ENCODE measurements at places on chromosomes 6 and 20.
A peak's percentile ranks its signal among the peaks of the same experiment; 100 is the strongest.

DNA sequence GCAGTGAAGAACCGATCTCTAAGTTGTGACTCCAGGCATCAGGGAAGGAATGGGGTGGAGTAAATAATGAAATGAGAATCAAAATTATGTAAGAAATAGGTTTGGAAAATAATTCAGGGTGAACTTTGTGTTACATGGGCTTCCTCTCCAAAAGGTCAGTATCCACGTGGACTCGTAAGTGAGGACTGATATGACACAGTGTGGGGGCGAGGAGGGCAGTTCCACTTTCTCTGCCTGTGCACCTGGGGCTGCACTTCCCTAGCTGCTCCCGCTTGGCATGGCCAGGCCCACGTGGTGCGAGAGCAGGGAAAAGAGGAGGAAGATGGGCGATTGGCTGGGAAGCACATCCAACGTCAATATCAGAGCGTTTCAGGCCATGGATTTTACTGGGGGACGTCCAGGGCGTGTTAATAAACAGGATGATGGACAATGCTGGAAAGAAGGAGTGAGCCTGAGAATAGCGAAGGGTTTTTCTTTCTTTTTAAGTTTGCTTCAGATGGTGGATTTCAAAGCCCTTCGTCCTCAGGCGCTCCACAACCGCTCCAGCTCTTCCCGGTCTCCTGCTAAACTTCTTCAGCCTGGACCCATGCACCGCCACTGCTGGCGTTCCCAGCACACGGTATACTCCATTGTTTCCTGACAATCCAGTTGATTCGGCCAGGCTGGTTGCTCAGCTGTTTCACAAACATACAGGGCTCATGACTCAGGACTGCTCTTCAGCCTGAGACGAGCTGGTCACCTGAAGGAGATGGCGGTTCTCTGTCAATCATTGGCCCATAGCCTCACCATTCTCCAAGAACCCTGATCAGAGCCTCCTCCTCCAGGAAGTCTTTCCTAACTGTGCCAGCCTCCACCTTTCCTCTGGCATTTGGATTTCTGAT, 11.8 kb downstream of the CCR6 start:
- DNase-seq: no peak

DNA sequence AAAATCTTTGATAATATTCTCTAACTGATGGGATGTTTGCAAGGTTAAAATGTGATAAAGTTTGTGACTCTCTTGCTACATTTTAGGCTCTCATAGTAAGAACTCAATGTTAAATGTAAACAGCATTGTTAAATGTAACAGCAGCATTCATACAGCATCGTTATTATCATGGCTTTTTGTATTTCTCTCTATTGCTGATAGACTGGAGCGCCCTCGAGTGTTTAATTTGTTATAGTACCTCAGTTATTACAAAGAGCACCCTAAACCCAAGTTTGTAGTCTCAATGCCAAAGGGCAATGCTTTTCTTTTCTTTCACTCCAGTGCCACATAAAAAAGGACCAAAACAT, 14.9 kb upstream of the TTPAL start:
- peak; percentile 38 for DNase-seq

DNA sequence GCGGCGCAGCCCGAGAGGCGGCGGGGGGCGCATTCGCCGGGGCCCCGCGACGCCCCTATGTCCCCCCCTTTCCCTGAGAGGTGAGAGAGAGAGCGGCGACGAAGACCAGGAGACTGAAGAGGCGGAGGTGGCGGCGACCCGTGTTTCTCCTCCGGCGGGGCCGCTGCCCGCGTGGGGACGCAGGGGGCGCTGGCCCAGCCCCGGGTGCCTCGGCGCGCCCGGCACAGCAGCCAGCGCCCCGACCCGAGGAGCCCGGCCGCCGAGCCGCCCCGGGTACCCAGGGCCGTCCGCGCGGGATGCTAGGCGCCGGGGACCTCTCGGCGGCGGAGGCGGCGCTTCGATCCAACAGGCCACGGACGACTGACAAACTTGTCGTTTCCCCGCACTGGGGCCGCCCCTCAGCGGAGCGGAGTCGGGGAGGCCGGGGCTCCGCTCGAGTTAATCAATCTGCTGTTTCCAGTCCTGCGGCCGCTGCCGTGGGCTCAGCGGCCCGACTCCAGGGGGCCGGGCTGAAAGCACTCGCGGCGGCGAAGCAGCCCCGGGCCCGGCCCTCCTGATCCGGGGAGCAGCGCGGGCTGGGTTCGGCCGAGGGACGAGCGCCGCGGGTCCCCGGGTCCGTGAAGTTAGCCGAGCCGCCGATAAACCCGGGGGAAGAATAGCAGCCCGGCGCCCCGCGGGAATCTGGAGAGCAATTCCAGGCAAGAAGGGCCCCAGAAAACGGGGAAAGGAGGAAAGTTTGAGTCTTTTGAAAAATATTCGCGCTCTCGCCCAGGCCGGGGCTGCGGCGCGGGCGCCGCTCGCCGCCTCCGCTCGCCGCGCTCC, 631 bp downstream of the MDGA1 start:
- no peak for DNase-seq

DNA sequence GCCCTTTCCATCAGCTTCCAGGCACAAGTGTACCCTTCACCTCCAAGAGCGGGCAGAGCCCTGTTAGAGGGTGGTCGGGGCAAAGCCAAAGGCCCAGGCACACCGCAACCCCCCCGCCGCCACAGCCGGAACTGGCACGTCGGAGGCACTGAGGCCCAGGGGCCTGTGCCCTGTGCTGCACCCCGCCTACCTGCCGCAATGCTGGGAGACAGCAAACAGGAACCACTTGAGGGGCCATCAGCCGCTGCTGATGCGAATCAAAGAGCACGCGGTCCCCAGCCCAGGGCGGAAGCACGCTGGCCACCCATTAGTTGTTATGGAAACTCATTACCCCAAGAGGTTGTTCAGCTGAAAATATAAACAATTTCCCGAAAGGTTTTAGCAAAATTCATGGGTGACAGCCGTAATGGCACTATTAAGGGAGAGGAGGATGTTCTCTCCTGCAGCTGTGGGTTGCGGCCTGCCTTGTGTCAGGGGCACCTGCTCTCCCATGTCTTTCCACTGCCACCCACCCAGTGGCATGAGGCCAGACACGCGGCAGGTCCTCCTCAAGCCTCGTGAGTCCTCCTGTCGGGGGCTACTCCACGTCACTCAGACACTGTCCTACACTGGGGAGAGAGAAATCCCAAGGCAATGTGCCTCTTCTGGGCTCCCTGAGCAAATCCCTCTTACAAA, 65.3 kb downstream of the EDN3 start:
- no peak for DNase-seq

- no peak for DNase-seq
These were observed 380.6 kb downstream of the HDGFL1 start for GRCh38 chr6:22949967-22950366.

DNA sequence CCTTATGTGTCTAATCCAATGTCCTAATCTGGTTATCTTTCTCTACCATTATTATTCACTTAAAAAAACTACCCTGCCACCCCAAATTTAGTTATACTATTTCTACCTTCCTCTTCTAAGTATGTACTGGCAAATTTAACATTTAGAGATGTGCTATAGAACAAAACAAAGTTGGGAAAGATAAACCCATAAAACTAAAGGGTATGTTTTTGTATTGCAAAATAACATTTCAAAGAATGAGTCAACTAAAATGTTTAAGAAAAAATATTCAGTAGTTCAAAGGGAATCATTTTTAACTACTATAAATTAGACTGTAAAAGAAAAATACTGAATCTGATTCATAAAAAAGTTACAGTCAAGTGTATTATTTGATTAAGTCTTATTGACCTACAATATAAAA, 103.0 kb downstream of the LMBRD1 start:
- DNase-seq: no peak

- no peak for DNase-seq
These were observed 15.7 kb downstream of the MANEA start for GRCh38 chr6:95593025-95593424.

GRCh38 chr6:16402581-16402900, 164.2 kb downstream of the GMPR start:
- DNase-seq: no peak

DNA sequence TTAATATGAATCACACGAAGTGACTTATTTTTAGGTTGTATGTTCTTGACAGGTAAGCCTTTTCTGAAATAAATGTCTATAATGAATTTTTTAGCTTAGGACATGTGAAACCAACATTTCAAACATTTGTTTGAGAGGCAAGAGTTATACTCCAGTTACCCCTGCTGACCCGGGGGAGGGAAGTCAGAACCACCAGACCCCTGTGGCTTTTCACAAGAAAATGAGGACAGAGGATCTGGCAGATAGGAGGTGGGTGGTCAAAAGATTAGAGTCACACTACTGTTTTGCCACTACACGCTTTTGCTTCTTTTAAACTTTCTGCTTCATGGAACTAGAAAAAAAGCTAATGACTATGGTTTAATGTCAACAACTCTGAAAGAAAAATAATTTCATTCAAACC, 27.5 kb upstream of the ADGRF4 start:
- DNase-seq: no peak

- no peak for DNase-seq
These were observed 214.3 kb upstream of the MARCKS start for GRCh38 chr6:113642714-113643406.

- DNase-seq: no peak
These were observed 46.3 kb downstream of the GOPC start for GRCh38 chr6:117555882-117556498.

Data from MV-4-11 (cell line).